ENCODE measurements at places on chromosomes 7 and 10.

GRCh38 chr10:106189292-106189691 is 975.2 kb downstream of the SORCS1 start:
- DNase-seq: peak; percentile 1

- DNase-seq: no peak
Observed at GRCh38 chr7:121330053-121330833, 1.4 kb downstream of the WNT16 start.

DNA sequence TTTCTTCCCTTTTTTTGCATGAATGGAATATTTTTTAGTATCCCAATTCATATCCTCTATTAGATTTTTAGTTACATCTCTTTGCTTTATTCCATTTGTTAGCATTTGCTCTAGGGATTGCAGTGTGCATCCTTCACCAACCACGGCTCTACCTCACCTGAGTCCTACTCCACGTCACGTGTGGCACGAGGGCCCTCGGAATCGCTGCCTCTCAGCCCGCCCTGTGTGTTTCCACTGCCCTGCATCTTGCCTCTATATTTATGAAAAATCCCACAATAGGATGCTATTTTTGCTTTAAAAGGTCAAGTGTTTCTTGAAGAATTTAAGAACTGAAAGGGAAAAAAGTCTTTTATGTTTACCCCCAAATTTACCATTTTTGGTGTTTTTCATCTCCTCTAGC is 41.0 kb downstream of the CFAP46 start:
- no peak for DNase-seq

- DNase-seq: no peak
Observed at GRCh38 chr7:123637203-123637602, 18.5 kb upstream of the LMOD2 start.

DNA sequence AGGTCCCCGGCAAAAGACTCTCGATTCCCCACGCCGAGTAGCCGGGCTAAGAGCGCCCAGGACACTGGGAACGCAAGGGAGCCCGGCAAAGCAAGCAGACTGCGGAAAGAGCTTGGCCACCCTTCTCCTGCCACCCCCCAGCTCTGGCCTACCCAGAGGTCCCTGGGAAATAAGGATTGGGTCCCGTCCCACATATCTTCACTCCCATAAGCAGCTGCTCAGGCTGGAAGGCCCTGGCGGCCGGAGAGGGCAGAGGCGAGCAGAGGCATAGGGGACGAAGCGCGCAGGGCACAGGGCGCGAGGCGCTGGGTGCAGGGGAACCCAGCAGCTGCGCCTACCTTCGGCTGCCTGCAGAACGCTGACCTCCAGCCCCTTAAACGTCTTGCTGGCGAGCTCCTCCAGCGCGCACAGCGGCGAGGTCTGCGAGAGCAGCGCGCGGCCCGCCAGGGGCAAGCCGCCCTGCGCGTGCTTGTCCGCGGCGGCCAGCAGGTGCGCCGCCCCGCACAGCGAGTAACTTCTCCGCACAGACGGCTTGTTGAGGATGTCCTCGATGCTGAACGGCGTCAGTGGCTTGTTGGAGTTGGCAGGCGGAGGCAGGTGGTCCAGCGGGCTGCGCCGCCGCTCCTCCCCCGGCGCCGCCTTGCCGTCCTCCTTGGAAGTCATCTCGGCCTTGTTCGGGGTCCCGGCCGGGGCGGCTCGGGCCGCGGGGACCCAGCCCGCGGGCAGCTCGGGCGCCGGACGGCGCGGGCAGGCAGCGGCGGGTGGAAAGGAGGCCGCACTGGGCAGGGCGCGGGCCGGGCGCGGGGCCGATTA is 904 bp downstream of the LBX1 start:
- peak; percentile 39 for DNase-seq

DNA sequence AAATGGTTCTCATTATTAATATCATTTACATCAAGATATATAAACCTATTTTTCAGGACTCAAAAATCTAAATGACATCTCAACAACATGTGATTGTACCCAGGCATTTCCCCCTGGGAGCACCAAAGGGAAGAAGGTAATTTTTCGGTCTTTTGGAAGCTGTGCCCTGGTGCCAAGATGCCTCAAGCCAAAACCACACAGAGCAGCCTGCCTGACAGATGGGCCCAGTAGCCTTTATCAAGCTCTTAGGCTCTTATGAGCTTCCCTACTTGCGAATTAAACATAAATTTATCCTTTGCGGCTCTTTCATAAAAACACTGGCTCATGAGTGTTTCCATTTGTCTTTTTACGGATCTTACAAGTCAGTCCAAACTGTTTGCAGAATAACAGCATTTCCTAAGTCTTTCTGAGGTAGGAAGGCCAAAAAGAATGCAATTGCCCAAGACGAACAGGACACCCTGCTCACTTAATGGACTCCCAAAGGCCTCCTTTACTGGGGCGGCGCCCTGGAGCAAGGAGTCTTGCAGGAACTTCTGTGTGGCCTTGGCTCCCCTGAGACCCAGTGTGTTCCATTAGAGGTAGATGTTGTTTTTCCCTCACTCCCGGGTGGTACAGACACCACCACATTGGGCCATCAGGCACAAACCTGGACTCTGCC is 4.1 kb upstream of the RASSF4 start:
- DNase-seq: no peak

GRCh38 chr10:60496181-60496580 is 106.5 kb upstream of the ANK3 start:
- DNase-seq: no peak

DNA sequence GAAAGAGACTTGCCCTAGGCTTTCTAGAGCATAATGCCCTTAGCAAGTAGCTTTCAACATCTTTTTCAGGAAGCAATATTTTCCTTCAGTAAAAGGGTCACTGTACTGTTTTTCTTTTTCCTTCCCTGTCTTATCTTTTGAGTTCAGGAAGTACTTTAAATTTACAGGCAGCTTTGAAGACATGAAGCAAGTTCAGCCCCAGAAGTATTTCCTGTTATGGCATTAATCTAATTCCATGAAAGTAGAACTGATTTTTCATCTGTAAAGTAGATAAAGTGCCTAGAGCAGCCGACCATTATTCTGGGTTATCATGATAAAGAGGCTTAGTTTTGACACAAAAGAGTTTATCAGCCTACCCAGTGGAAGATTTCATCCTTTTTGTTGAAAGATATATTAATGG is 288.2 kb downstream of the ADK start:
- no peak for DNase-seq

DNA sequence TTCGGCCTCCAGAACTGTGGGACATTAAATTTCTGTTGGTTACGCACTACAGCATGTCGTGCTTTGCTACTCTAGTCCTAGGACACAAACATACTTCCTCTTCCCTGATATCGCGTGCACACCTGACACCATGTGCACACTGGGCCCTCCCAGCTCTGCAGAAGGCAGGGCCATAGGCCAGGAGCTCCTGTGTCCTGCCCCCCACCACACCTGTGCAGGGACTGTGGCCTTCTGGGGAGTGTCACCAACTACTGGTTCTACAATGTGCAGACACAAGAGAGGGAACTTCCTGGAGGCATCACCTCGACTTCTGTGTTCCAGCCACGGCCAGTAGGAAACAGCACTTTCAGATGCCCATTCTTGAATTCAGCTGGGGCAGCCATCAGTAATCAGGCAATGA is 646.4 kb upstream of the MGMT start:
- no peak for DNase-seq

GRCh38 chr10:484441-484924 is 205.0 kb downstream of the DIP2C start:
- no peak for DNase-seq

DNA sequence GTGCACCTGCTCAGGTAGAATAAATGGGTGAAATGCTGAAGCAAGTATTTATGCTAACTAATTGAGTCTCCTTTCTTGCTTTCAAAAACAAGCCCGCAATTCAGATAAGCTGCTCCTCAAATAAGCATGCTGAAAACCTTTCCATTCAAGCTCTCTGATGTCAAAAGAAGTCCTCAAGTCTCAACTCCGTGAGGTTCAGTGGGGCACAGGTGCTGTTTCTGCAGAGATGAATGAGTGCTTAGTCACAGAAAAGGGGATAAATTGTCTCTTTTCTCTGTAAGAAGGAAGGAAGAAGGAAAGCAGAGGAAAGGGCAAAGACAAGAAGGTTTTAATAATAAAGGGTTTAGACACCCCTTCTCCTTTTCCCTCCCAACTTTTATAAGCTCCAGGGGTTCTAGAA is 229.8 kb upstream of the NPY start:
- DNase-seq: no peak

GRCh38 chr7:19133886-19134285 is 11.3 kb downstream of the FERD3L start:
- DNase-seq: no peak

- no peak for DNase-seq
Observed at GRCh38 chr10:122311716-122312115, 40.6 kb downstream of the BTBD16 start.

- no peak for DNase-seq
Observed at GRCh38 chr7:3893789-3894153, 592.7 kb downstream of the SDK1 start.

GRCh38 chr7:128459394-128459878 is 3.8 kb downstream of the HILPDA start:
- DNase-seq: peak; percentile 68

GRCh38 chr7:11753433-11753832 is 78.6 kb downstream of the THSD7A start:
- DNase-seq: no peak

DNA sequence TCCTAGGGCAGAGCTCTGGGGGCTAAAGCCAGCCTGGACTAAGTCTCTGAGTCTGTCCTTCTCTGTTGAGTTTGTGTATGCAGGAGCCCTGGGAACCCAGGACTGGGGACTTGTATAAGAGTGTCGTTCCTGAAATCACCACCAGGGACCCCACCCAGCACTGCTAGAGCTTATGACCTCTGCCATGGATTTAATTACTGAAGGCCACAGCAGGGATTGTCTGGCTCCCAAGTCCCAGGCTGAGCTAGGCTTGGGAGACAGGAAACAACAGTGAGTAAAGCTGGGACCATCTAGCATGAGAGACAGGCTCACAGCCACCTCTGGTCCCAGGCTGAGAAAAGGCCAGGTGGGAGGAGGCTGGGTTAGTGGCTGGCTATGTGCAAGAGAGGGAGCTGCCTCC is 1.4 kb upstream of the TSPAN15 start:
- DNase-seq: peak; percentile 36

DNA sequence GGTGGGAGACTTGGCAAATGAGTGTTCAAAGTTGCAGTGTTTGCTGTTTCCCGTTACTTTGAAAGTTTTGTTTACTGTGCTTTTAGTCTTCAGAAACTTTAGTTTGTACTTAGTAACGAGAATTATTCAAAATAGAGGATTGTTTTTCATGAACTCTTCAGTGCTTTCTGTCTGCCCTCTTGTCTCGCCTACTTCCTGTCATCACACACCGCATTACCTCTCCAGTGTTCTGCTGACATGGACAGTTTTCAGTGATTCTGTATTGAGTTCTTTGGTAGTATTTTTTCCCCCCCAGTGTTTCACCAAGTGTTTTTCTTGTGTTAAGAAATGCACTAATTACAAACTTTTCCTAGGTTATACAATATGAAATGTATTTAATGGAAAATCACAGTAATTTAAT is 207.0 kb downstream of the MLLT10 start:
- DNase-seq: no peak

GRCh38 chr7:19066170-19066569 is 51.3 kb downstream of the TWIST1 start:
- no peak for DNase-seq

DNA sequence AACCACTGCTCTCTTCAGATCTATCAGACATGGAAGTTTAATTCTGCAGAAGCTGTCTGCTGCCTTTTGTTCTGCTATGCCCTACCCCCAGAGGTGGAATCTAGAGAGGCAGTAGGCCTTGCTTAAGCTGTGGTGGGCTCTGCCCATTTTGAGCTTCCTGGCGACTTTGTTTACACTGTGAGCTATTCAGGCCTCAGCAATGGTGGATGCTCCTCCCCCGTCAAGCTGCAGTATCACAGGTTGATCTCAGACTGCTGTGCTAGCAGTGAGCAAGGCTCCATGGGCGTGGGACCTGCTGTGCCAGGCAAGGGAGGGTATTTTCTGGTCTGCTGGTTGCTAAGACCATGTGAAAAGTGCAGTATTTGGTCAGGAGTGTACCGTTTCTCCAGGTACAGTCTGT is 45.1 kb upstream of the CDK14 start:
- DNase-seq: no peak

GRCh38 chr10:22334414-22335172 is 10.7 kb upstream of the SPAG6 start:
- DNase-seq: no peak

DNA sequence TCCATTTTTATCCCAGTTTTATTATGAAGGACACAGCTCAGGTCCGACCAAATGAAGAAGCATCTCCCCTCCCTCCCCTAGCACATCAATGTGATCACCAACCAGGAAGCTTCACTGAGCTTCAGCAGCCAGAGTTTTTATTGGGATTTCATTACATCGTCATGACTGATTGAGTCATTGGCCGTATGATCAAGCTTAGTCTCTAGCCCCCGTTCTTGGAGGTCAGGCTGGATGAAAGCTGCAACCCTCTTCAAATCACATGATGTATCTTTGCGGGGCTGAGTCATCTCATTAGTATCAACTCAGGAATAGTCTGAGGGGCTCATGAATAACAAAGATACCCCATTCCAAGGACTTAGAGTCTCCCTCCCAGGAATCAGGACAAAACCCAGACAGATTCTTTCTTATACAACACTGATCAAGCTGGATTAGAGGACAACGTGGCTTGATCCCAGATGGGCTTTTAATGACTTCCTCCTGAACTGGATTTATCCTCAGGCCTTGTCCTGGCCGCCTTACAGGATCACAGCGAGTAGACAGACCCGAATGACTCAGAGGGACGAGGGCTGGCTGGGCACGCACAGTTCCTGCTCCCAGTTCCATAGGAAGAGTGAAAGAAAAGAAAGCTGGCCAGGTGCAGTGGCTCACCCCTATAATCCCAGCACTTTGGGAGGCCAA is 14.5 kb downstream of the LIMK1 start:
- no peak for DNase-seq

DNA sequence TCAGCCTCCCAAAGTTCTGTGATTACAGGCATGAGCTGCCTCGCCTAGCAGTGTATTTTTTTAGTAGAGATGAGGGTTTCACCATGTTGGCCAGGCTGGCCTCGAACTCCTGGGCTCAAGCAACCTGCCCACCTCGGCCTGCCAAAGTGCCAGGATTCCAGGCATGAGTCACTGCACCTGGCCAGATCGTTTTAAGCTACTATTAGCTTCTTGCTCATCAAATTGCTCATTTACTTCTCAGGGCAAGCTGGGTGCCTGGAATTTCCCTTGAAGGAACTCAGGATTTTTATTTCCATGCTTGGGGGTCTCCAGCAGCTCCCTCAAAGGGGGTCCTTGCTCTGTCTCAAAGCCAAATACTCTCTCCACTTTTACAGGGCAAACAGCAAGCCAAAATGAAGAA is 798.0 kb upstream of the AUTS2 start:
- DNase-seq: no peak

GRCh38 chr10:79342295-79342761 is 4.9 kb upstream of the PPIF start:
- DNase-seq: no peak

GRCh38 chr10:128859738-128860386 is 607.2 kb upstream of the MGMT start:
- no peak for DNase-seq

GRCh38 chr10:78188446-78188845 is 154.8 kb downstream of the RPS24 start:
- DNase-seq: no peak

GRCh38 chr7:52297128-52297527 is 738.3 kb upstream of the POM121L12 start:
- DNase-seq: no peak

GRCh38 chr7:156903232-156903909 is 10.4 kb upstream of the LMBR1 start:
- no peak for DNase-seq
